ENCODE measurements at places on chromosomes 4 and X.

DNA sequence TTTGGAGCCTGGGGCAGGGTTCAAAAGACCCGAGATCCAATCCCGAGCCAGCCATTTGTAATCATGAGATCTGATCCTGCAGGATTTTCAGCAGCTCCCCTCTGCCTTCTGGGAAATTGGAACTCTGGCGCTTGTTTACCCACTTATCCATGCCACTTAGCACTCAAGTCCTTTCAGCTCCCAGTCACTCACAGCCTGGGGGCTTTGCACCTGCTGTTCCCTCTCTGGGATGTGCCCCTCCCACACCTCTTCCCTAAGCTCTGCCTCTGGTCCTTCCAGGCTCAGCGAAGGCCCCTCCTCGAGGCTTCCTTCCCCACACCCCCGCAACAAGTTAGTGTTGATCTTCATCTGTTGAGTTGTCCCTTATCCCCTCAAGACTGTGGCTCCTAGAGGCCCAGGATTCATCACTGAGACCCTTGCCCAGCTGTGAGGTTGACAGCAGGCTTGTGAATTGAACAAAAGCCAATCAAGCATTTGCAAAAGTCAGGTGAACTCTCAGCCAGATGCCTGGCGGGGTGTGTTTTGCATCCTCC is 99.1 kb upstream of the AFAP1 start:
- DNase-seq, result no peak

GRCh38 chr4:23384741-23385140 is 505.1 kb downstream of the PPARGC1A start:
- DNase-seq, result no peak

- DNase-seq, result no peak
Observed at GRCh38 chr4:144611850-144612249, 34.1 kb upstream of the HHIP start.

DNA sequence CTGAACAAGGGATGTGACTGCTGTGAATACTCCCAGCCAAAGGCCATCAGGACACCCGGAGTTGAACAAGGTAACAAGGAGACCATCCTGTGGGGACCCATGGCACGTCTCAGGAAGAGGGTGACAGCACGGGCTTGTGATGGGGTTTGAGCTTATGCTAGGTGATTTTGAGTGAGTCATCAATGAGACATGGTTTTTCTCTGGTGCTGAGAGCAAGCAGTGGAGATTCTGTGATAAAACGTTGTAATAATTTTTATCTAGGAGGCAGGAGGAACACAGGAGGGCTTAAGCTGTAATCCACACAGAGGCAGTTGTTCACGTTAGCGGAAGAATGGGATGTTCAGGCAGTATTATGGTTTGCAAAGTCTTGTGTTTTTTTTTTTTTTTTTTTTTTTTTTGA is 36.0 kb downstream of the TRIML1 start:
- no peak for DNase-seq

- peak; percentile 6 for DNase-seq
Observed at GRCh38 chrX:120365320-120365719, 3.4 kb downstream of the ATP1B4 start.

- no peak for DNase-seq
Observed at GRCh38 chrX:109911046-109911445, 91.9 kb upstream of the TMEM164 start.

DNA sequence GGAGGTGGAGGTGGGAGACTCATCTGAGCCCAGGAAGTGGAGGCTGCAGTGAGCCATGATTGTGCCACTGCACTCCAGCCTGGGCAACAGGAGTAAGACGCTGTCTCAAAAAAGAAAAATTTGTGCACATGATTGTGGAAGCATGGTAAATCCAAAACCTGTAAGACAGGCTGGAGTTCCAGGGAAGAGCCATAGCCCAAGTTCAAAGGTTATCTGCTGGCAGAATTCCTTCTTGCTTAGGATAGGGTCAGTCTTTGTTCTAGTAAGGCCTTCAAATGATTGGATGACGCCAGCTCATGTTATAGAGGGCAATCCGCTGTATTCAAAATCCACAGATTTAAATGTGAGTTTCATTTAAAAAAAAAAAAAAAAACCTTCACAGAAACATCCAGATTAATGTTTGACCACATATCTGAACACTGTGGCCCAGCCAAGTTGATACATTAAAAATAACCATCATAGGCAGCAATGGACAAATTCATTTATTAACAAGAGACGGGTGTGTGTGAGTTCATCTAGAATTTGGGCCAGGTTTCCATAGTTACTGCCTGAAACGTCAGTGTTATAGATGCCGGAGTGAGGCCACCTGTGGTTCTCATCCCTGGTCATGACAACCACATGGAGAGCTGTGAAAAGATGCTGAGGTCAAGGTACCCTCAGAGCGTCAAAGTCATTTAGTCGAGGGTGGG is 35.2 kb upstream of the SLC2A9 start:
- DNase-seq, result no peak

GRCh38 chrX:95044331-95044730 is 1370.3 kb downstream of the FAM133A start:
- DNase-seq, result no peak

GRCh38 chr4:47972181-47972580 is 44.3 kb downstream of the CNGA1 start:
- DNase-seq, result no peak

DNA sequence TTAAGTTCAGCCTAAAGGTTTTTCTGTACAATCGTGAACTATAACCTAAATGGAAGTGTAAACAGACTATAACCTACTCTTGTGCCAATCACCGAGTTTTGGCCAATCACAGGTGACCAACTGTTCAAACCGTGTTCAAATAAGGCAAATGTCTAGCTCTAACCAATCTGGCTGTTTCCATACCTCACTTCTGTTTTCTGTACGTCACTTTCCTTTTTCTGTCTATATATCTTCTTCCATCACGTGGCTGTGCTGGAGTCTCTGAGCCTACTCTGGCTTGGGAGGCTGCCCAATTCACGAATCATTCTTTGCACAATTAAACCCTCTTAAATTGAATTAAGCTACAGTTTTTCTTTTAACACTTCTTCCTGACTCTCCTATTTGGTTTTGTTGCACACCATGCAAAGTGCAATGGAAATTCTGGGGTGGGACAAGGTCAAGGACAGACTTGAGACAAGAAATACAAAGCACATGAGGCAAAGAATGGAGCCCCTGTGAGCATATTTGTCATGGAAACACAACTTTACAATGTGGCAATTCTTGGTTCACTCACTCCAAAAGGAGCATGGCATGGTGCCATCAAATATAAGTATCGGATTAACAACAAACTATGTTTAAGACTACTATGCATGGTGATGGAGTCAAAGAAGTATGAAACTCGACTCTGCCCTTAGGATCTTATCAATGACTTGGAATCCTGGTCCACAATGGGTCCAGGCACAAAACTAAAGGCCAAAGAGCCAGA is 115.7 kb upstream of the FAM9B start:
- no peak for DNase-seq

DNA sequence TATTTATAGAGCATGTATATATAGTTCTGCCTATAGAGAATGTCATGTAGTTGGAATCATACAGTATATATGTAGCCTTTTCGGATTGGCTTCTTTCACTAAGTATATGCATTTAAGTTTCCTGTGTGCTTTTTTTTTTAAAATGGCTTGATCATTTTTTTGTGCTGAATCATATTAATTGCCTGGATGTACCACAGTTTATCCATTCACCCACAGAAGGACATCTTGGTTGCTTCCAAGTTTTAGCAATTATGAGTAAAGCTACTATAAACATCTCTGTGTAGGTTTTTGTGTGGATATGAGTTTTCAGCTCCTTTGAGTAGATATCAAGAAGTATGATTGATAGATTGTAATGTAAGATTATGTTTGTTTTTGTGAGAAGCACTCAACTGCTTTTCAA is 23.8 kb downstream of the PTTG2 start:
- DNase-seq, result no peak

- no peak for DNase-seq
Observed at GRCh38 chr4:142909908-142910307, 63.8 kb upstream of the INPP4B start.

- DNase-seq, result no peak
Observed at GRCh38 chr4:2930758-2931511, 32.3 kb downstream of the NOP14 start.

GRCh38 chr4:27844376-27844775 is 983.7 kb downstream of the STIM2 start:
- DNase-seq, result no peak

- peak; percentile 52 for DNase-seq
Observed at GRCh38 chr4:16026160-16026761, 57.6 kb downstream of the PROM1 start.

GRCh38 chr4:114366368-114366767 is 232.2 kb upstream of the UGT8 start:
- no peak for DNase-seq

DNA sequence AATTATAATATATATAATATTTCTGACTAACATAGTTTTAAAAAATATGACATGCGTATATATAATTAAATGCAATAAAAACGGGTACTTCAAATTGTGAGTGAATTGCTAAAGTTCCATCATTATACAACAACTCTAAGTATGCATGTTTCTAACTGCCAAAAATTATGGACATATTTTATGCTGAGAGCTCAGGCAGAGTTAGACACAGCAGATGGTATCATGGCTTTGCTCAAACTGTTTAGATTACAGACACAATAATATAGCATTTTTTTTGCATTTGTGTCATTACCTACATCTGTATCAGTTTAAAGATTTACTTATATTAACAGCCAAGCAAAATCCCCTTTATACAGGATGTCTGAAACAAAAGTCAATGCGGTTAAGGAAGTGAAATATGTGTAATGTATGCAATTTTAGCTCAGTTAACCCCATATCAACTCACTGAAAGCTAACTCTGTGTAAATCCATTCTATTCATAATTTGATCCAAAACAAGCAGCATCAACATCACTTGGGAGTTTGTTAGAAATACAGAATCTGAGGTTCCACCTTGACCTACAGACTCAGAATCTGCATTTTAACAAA is 119.1 kb upstream of the CNKSR2 start:
- no peak for DNase-seq

DNA sequence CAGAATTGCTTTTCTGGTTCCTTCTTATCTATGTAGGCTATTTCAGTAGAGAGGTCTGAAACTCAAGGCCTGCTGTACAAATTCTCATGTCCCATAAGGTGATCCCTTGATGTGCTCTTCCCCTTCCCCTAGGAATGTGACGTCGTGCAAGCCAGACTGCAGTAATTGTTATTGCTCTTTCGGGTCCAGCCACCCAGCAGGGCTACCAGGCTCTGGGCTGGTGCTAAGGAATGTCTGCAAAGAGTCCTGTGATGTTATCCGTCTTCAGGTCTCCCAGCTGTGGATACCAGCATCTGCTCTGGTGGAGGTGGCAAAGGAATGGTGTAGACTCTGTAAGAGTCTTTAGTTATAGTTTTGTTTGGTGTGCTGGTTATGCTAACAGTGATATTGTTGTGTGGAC is 378.7 kb downstream of the C4orf33 start:
- no peak for DNase-seq

- DNase-seq, result peak; percentile 34
Observed at GRCh38 chrX:19810802-19811201, 76.6 kb downstream of the SH3KBP1 start.

- no peak for DNase-seq
Observed at GRCh38 chrX:37854748-37855147, 7.4 kb upstream of the DYNLT3 start.

DNA sequence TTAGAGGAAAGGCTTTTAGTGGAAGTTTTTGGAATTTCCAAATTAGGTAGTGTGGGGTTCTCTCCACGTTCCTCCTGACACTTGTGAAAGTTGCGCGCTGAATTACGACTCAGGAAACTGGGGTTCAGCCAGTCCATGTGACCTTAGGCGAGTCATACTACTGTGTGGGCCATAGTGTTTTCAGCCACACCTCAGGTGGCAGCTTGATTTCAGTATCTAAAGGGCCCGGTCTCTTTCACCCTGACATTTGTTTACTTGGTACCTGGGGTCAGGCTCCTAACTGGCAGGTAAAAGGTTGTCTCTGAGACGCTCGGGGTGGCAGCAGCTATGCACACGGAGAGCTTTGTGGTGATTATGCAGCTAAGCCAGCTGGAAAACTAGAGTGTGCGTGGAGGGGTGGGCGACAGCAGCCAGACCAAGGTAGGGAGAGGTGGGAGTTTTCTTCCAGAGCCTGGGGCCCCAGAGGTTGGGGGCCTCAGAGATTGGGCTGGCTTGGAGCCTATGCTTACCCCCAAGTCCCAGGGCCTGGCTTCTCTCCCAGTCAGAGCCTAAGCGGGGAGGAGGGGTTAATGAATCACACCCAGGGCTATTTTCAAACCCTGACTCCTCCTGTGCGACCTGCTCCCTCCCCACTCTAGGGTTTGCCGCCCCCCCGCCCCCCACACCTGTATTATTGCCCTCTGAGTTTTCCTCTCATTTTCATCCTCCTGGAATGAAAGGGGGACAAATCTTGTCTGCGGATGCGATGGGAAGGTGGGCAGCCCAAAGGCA is 47.2 kb downstream of the STARD8 start:
- no peak for DNase-seq

GRCh38 chrX:23380581-23380980 is 45.9 kb downstream of the PTCHD1 start:
- DNase-seq, result no peak

Measured in H4 (cell line).